Fibroblast of lung (primary cell): ENCODE measurements at places on chromosomes 3 and 15.
A peak's percentile ranks its signal among the peaks of the same experiment; 100 is the strongest.

GRCh38 chr3:16837602-16838001 is 47.2 kb upstream of the PLCL2 start:
- DNase-seq, result no peak

DNA sequence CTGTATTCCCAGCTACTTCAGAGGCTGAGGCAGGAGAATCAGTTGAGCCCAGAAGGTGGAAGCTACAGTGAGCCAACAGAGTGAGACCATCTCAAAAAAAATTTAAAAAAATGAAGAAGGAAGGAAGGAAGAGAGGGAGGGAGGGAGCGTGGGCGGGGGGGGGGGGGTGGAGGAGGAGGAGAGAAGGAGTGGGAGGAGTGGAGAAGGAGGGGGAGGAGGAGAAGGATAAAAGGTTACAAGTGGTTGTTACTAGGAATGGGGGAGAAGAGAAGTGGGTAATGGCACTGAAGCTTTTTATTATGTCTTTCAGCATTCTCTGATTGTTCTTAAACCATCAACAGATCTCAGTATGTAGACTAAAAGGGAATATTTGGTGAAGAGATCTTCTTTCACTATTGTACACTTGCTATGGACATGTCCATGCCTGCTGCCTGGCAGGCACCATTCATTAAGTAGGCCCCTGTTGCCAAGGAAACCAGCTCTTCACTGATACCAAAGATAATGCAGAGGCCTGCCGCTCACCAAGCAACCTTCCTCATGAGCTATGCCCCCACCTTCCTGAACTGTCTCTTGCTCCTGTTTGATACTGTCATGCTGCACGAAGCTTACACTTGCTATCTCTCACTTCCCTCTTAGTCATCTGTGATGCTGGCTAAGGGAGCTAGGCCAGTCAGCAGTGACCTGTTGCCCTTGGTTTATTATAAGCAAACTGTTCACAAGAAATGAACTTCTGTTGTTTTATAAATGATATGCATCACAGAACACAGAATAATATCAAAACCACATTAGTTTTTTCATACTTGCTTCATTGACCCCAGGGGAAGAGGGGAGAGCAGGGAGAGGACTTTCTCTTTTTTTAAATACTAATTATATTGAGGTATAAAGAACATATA is 23.1 kb downstream of the EPM2AIP1 start:
- DNase-seq, result peak; percentile 73

DNA sequence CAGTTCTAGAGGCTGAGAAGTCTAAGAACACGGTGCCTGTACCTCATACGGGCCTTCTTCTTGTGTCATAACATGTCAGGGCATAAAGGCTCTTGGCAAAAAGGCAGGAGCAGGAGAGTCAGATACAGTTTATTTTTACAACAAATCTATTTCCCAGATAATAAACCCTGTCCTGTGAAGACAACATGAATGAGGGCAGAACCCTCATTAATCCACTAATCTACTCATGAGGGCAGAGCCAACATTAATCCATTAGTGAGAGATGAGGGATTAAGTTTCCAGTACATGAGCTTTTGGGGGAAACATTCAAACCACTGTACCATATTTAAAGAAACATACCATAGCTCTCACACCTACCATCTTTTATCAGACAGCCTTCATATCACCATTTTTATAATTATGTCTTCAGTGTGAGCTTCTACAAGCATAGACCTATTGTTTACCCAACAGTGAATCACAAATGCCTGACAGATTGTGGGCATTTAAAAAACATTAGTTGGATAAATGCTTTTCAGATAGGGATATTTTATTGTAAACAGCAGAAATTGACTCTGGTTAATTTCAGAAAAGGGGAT is 645.8 kb downstream of the GRM7 start:
- peak; percentile 54 for DNase-seq

DNA sequence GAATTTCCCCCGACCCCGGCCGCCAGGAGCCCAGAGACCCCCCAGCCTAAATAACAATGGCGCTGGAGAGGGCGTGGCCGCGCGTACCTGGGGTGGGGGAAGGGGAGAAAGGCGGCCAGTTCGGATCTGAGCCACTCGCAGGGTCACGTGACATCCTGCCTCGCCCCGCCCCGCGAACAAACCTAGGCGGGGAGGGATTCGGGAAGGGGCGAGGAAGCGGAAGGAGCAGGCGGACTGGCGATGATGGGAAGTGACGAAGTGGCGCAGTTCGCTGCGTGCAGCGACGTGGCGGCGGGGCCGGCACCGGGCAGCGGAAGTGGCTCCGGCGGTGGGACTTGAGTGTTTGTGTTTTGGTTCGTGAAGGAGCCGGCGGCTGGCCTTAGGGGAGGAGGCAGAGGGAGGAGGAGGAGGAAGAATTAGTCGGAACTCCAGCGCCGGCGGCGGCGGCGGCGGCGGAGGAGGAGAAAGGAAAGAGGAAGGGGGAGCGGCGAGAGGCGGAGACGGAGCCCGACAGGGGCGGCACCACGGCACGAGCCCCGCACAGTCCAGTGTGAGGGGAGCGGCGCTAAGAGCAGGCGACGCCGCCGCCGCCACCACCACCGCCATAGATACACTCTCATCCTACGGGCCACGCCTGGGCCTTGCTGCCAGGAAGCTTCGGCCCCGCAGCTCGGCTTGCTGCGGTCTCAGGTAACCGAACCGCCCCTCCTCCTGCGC is at the start of gene RAB5A:
TSS of gene RAB5A (plus strand) at position 266 of the 717 bp plus-strand sequence. CDS start 3,802 bp downstream, outside the sequence.
- DNase-seq, result peak; percentile 98

DNA sequence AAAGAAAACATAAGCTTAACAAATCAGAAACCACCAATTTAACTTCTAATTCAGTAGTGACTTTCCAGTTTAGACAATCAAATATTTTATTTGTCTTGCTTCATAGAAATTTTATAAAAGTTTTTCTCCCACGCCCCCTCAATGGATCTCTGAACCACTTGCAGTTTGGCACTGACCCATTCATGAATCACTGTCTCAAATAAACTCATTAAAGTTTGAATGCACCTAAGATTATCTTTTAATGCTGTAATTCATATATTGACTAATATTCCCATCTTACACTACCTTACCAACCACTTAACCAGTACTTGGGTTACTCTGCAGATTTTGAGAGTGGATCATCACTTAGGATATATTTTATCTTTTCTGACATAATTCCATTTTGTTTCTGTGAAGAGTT is 880.2 kb downstream of the OTOL1 start:
- no peak for DNase-seq

DNA sequence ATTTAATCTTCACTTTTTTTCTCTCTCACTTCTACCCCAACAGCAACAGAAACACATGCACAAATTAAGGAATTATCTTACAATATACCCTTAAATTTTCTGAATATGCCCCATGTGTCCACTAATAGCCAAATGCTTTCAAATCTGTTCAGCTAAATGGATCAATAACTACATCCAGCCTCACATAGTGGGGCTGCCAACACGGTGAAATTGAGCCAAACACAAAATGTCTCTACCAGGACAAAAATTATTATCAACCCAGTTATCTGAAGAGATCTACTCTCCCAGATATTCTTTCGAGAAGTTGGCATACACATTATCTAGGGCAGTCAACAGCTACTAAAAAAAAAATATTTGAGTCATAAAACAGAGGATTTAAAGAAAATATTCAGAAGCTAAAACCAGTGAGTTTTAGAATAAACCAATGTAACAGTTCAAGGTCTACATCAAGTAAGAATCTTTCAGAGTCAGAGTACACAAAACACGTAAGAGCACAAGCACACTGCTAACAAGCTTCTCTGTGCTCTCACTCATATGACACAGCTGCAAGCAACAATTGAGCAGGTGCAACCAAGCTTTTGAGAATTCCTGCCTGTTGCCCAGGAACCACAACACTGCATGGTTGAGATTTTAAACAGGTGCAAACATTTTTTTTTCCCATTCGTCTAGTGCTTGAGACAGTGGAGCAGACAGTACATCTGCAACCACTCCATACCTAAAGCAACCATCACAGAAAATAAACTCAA is 247.7 kb downstream of the ZBTB20 start:
- DNase-seq, result no peak

DNA sequence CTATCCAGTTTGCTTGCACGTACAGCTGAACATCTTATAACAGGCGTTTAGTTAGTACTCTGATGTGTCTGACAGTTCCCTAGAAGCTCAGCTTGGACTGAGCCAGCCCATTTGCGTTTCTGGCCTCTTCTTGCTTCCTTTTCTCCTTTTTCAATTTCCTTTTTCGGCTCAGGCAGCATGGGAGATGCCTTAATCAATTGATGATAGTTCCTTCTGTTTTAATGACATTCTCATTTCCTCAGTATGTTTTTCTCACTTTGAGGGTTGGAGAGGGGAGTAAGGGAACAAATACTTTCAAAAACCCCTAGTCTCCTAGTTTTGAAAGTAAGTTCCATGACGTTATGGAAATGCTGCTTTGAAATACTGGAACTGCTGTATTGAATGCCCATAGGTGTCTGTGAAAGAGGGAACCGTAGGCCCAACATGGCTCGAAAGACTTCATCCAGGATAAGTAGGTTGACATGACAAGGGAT is 18.9 kb downstream of the IL1RAP start:
- no peak for DNase-seq
